Stimulated activated CD8-positive, alpha-beta memory T cell treated with anti-CD3 and anti-CD28 coated beads, Interleukin-4, amount 100 ng/mL, for 1 hour (primary cell): ENCODE measurements at places on chromosomes 12 and 14.

DNA sequence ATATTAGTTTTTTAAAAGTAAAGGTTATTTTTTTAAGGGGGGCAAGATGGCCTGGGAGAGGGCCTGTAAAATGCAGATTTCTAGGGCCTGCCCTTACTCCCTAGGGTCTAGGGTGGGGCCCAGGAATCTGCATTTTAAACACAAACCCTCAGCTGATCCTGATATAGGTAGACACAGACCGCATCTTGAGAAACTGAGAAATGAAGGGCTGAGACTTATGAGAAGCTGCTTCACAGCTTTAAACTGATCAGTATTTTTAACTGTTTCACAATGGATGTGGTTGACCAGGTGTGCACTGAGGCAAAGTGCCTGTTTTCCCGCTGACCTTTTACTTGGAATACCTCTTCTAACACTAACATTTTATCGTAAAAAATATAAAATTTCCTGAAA is 84.0 kb downstream of the CCDC88C start:
- no peak for DNase-seq

DNA sequence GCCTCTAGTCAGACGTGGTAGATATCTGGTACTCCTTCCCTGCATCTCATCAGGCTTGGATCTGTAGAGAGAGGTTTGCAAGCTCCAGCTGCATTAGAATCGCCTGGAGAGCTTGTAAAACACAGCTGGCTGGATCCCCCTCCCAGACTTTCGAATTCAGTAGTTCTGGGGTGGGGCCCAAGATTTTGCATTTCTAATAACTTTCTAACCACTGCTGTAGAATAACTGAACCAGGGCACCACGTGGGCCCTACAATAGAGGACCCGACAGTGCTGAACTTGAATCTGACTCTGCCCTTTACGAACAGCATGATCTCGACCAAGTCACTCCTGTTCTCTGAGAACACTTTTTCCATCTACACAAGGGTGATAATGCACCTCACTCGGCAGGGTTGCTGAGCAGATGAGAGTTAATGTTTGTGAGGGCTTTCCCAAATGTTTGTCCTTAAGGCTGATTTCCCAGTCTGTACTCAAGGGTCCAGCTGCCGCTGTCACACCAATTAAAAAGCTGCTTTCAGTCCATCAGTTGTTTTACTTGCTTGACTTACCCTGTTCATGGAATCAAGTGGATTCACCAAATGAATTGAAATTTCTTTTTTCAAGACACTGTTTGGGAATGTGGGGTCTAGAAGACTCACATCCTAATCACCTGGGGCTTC is 86.6 kb upstream of the SLC24A4 start:
- no peak for DNase-seq

DNA sequence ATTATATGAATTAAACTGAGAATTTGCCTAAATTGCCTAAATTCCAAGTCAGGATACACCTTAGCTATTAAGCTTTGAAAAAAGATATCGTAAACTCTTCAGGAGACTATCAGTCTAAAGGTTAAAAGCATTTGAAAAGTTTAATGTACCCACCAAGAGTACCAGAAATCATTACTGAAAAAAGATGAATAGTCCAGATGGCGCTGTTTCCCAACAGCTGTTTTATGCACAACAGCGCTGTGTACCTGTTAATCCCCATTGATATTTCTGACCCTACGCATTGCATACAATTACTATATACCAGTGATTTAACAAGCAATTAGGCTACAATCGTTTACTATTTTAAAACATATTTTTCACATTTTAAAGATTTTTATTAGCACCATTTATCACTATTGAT is 185.0 kb downstream of the PLCZ1 start:
- DNase-seq, result no peak

DNA sequence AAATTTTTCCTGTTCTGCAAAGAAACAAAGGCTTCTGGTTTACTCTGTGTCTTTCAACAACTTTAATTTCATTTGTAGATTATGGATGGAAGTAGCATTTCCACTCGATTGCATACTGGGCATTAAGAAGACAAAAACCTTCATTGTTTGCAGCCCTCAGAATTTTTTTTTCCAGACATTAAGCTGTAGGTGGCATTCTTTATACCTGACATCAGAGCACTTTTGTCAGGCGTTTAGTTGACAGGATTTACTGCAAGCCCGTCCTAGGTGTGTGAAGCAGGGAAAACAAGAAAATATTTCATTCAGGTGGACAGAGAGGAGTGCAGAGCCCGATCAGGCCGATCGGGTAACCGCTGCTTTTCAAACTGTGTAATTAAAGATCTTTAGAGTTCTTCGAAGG is 107.5 kb downstream of the TMEM260 start:
- DNase-seq, result no peak

GRCh38 chr12:107775093-107775721 is 703 bp downstream of the ASCL4 start:
- no peak for DNase-seq
